ENCODE measurements at places on chromosomes 6 and 20. TPM values are rescaled to one million over a fixed set of nuclear protein-coding genes. Genes with fewer than 3 reads are reported as not detected.

Gene VSTM2L
- total RNA-seq = not detected

DNA sequence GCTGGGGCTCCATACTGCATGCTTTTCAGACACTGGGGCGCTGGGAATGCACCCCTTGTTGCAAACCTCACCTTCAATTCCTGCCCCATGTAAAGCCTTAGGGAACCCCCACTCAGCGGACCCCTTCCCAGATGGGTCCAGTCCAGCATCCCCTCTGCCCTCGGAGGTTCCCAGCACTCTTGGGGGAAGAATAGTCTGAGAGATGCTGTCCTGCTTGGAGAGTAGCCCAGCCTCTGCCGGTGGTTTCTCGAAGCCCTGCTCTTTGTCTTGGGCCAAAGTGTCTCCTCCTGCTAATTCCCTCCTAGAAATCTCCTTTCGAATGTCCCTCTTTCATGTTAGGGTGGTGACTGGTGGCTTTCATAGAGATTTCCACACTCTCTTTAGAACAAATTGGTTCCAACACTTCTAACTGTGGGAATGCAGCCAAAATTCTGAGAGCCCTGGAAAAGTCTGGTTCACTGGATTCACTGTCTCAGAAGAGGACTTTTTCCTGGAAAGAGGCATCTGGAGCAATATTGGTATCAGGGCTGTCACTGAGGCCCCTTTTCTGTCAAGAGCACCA, 24.9 kb upstream of the SULF2 start:
- no peaks in the 10 kb centered on the region for H3K36me3 ChIP-seq
- H3K27me3 ChIP-seq = peaks cover 53% of the 10 kb centered on the region

- peaks cover 27% of the 10 kb centered on the region for H3K36me3 ChIP-seq
- peaks cover 85% of the 10 kb centered on the region for H3K4me1 ChIP-seq
- peak; percentile 25 for DNase-seq
- peak overlapping the region; percentile 76 for H3K4me3 ChIP-seq
These were observed 107.4 kb downstream of the SCML4 start for GRCh38 chr6:107716688-107717089.

Gene TUBB1
- total RNA-seq = not detected

DNA sequence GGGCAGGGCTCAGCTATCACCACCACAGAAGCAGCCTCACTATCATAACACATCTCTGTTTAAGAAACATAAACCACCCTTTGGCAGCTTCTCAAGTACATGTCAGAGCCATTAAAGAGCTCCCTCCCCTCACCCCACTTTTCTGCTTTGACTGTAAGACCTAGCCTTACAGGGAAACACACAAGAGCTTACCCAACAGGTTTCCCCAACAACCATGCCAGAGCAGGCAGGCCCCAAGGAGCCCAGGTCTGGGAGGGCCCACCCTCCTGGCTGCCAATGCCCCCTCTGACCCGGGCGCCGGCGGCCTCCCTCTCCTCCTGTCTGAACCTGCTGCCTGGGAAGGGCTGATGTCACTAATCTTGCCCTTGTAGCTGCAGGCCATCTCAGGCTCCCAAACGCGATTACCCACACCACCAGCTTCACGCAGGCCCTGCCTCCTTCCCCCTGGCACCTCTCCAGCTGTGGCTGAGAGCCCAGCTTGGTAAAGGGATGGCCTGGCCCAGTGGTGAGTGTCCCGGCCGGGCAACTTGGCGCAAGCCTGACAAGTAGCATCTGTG, 402.0 kb downstream of the MAFB start:
- no peak for DNase-seq
- H3K27me3 ChIP-seq = peaks cover 5% of the 10 kb centered on the region
- H3K4me3 ChIP-seq = no peak overlapping the region
- no peaks in the 10 kb centered on the region for H3K36me3 ChIP-seq
- H3K27ac ChIP-seq = no peak overlapping the region

DNA sequence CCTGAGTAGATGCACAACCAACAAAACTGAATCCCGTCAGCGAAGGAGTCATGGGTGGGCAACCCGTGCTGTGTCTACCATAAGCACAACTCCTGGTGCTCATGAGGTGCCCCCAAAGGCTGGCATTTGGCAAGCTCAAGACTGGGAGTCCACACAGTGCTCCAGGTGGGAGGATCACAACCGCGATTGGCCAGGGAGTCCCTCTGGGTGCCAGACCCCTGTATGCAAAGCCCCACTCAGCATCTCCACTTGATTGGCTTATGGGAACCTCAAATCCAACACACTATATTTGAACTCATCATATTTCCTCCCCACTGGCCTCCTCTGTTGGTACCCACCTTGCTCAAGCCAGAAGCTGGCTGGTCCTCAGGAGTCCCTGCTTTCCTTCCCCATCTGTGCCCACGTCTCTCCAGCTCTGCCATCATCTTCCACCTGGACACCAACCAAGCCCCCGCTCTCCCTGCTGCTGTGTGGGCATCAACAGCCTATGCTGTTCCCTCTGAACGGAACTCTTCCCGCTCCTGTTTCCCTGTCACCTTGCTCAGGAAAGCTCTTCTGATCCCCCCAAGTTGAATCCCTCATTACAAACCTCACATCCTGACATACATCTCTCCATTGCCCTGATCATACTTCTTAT, 142.3 kb upstream of the PTPN1 start:
- no peaks in the 10 kb centered on the region for H3K27me3 ChIP-seq
- H3K4me3 ChIP-seq = no peak overlapping the region
- H3K27ac ChIP-seq = no peak overlapping the region

- no peak for DNase-seq
- peaks cover 41% of the 10 kb centered on the region for H3K4me1 ChIP-seq
- no peaks in the 10 kb centered on the region for H3K27me3 ChIP-seq
- H3K4me3 ChIP-seq = peak overlapping the region; percentile 92
- H3K27ac ChIP-seq = peak overlapping the region; percentile 99
- peaks cover 7% of the 10 kb centered on the region for H3K36me3 ChIP-seq
These were observed 727 bp downstream of the ERMARD start for GRCh38 chr6:169752074-169752623.

- H3K27me3 ChIP-seq = peaks cover 43% of the 10 kb centered on the region
- DNase-seq = no peak
- H3K36me3 ChIP-seq = peaks cover 4% of the 10 kb centered on the region
- no peak overlapping the region for H3K4me3 ChIP-seq
- peaks cover 4% of the 10 kb centered on the region for H3K4me1 ChIP-seq
These were observed 873 bp upstream of the GCM2 start for GRCh38 chr6:10882657-10883171.

- no peaks in the 10 kb centered on the region for H3K36me3 ChIP-seq
- no peaks in the 10 kb centered on the region for H3K27me3 ChIP-seq
- peak overlapping the region; percentile 94 for H3K27ac ChIP-seq
- H3K4me3 ChIP-seq = peak overlapping the region; percentile 76
These were observed 159.3 kb upstream of the TNFAIP3 start for GRCh38 chr6:137707590-137708360.

DNA sequence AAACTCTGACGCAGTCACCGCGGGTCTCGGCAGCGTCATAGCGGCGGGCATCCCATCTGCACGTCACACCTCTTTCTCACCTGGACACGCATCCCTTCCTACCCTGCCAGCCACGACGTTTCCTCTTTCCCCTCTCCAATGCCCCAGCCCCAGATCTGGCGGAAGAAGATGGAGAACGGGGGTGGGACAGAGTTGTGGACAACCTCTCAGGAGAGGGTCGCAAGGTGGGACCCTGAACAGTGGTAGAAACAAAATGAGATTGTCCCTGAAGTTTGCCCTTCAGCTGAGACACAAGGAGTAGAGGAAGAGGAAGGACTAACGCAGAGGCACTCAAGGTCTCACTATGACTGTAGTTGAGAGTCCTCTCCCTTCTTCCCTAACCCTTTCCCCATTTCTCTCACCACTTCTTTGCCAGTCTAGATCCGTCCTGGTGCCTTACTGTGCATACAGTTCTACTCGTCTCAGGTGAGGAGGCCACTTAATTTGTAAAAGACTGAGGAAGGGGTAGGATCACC, 562 bp downstream of the TRIM39 start:
- H3K27me3 ChIP-seq = no peaks in the 10 kb centered on the region
- DNase-seq = no peak
- H3K36me3 ChIP-seq = no peaks in the 10 kb centered on the region

Gene PI16
- total RNA-seq = 1.1 TPM

Gene VWA7
- total RNA-seq = 0.52 TPM

GRCh38 chr6:78746457-78746856, 120.9 kb upstream of the IRAK1BP1 start:
- no peaks in the 10 kb centered on the region for H3K27me3 ChIP-seq
- no peaks in the 10 kb centered on the region for H3K4me1 ChIP-seq
- no peak overlapping the region for H3K4me3 ChIP-seq
- H3K27ac ChIP-seq = no peak overlapping the region
- DNase-seq = no peak

GRCh38 chr20:52981051-52981450, 8.9 kb downstream of the TSHZ2 start:
- H3K27me3 ChIP-seq = peaks cover 19% of the 10 kb centered on the region
- H3K36me3 ChIP-seq = no peaks in the 10 kb centered on the region
- no peak overlapping the region for H3K4me3 ChIP-seq
- no peak overlapping the region for H3K27ac ChIP-seq
- no peak for DNase-seq

Gene MATN4
- total RNA-seq = not detected

DNA sequence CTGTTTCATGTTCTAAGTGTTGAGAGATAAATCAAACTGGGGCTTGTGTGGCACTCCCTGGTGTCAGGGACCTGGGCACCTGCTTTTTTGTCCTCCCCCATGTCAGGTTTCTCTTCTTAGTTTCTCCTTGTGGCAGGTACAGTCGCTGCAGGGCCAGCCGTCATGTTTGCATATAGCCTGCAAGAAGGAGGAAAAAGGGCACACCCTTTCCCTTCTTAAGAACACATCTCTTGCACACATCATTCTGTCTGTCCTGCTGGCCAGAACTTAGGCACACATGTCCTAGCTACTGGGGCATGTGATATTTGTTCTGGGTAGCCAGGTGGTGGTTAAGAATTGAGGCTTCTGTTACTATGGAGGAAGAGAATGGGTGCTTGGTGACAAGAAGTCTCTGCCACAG, 27.9 kb downstream of the CDC5L start:
- H3K4me3 ChIP-seq = no peak overlapping the region
- peaks cover 47% of the 10 kb centered on the region for H3K4me1 ChIP-seq

- H3K27me3 ChIP-seq = no peaks in the 10 kb centered on the region
- H3K27ac ChIP-seq = no peak overlapping the region
- H3K4me1 ChIP-seq = no peaks in the 10 kb centered on the region
- no peaks in the 10 kb centered on the region for H3K36me3 ChIP-seq
- no peak for DNase-seq
- H3K4me3 ChIP-seq = no peak overlapping the region
These were observed 49.6 kb upstream of the SNAP91 start for GRCh38 chr6:83758533-83758932.
